ENCODE measurements at places on chromosomes 4 and X. TPM values are rescaled to one million over a fixed set of nuclear protein-coding genes. Genes with fewer than 3 reads are reported as not detected.

DNA sequence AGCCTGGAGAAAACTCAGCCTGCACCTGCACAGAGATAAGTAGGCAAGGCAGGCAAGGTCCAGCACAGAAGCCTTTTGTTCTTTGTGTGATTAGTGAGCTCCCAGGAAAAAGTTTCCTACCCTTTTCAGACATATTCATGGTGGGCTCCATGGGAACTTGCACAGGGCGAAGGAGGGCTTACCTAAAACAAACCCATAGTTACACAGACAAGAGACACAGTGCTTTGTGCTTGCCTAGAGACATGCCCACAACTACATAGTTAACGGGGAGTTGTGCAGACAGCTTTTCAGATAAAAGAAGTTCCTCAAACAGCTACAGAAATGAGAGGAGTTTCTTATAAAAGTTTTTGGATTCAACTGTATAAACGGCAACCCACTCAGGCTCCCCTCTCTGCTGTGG, 180.5 kb downstream of the GLUD2 start:
- no peak for DNase-seq

DNA sequence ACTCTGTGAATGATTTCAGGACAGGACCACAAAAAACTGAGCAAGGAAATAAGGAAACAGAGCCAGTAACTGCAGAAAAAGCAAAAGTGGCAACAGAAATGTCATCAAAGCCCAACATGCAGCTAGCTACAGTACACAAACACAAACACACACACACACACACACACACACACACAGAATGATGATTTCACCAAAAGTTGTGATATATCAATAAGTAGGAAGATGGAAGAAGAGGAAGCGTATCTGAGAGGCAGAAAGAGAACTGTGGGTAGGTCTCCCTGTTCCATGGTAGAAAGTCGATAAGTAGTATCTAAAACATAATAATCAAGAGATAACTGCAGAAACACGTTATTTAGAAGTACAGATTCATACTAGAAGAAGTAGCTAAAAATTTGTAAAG, 148.3 kb downstream of the MGST2 start:
- DNase-seq = no peak

DNA sequence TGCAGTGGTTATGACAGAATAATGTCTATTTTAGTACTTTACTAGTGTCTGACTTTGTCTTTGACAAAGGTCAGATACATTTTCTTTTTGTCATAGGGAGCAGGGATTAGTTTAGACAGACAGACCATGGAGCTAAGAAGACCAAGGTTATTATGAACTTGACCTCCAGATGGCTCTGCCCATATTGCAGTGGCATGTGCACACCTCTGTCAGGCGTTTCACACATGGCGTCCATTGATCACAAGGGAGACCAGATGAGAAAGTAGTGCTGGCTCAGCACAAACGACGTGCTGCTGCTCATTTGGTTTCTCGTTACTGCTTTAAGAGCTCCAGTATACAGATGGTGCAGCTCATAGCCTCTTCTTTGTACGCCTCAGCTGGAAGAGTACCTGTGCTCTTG, 56.3 kb upstream of the HPSE start:
- DNase-seq = no peak

DNA sequence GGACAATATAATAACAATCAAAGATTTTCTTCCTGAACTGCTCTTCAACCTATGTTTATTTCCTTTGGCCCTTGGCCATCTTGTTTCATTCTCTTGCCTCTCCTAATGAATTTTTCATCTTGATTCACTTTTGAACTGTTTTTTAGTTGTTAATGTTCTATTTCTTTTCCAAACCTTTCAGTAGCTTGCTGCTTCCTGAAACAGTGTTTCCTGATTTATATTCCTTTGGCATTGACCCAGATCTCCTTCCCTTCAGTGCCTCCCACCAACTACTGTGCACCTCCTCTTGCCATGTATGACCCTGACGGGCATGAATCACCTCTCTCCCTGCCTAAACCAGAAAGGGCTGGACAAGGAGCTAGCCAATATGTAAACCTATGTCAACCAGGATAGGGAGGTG, 25.6 kb upstream of the SPP1 start:
- no peak for DNase-seq

The SPANXB1 gene
- total RNA-seq = not detected

GRCh38 chrX:17768997-17769396, 31.7 kb downstream of the SCML1 start:
- no peak for DNase-seq

DNA sequence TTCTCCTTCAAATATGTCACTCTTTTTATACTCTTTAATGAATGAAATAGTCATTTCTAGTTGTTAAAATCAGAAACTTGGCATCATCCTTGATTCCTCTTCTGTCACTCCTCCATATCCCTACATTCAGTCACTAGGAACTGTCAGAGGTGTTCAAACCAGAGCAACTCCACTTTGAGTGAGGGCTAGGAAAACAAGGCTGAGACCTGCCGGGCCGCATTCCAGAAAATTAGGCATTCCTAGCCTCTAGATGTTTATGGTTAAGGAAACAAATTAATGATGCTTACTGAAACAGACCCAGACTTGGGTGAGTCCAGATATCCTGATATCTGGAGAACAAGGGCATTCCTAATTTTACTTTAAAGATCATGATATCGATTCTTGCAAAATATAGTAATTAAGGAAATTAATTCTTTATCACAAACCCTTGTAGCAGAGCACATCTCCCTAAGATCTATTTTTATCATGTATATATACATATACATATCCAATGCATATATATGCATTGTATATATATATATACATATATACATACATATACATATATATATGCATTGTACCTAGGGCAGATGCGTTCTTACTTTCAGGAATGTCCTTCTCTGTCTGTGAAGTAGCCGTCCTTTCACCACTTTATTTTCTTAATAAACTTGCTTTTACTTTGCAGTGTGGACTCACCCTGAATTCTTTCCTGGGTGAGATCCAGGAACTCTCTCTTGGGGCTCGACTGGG, 98.4 kb upstream of the GC start:
- DNase-seq = no peak

DNA sequence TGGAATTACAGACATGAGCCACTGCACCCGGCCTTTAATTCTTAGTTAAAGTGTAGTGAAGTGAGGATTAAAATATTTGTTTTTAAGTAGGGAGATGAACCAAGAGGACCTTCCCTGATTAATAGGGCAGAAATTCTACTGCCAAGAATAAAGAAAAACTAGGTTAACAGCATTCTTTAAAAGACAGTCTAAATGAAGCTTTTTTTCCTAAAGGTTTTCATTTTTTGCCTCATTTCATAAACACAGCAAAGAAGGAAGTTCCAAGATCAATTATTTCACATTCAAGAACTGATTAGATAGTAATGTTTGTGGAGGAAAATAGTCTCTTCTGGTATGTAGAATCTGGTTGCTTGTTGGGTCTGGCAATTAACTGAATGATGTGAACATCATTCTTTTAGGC, 112.1 kb upstream of the ARSJ start:
- no peak for DNase-seq

DNA sequence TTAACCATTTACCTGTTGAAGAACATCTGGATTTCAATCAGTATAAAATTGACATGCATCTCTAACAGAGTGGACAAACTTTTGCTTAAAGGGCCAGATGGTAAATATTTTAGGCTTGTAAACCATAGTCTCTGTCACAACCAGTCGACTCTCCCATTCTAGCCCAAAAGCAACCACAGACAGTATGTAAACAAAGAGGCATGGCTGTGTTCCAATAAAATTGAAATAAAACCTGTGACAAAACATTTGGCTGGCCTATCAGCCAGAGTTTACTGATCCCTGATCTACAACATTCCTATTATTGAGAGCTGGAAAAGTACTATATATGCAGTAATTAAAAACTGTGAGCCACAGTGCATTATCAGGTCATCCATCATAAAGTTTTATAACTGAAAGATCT, 3.2 kb downstream of the CENPC start:
- no peak for DNase-seq

The INPP4B gene
- 1.8 TPM for total RNA-seq

The ARMCX4 gene
- total RNA-seq = 2.1 TPM

GRCh38 chr4:132513491-132513890, 635.6 kb upstream of the PCDH10 start:
- no peak for DNase-seq

The ERAS gene
- not detected for total RNA-seq

GRCh38 chrX:154356596-154356995, 17.8 kb downstream of the FLNA start:
- DNase-seq = no peak

DNA sequence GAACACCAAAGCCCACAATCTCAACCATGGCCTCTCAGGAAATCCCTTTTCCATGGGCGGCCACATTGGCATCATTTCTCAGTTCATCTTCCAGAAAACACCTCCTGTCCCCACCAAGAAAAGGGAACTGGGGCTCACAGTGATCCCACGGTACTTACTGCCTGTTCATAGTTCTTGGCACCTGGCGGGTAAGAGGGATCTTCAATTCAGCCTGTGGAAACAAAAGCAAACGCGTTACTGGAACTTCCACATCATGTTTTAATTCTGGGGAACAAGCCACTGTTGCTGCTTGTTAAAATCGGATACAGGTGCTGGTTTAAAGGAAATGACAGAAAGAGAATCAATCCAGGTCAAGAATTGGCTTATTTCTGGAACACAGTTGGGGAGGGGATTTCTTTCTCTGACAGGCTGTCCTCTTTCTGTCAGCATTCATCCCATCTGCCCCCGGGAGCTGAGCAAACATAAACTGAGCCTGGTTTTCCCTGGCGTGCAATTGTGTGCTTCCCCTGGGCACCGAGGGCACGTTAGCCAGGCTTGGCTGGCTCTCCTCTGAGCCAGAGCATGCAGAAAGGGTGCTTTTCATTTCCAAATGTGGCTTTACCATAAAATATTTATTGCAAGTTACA, 16.8 kb downstream of the CLNK start:
- DNase-seq = no peak

GRCh38 chr4:152431291-152431690, 104.6 kb downstream of the FBXW7 start:
- no peak for DNase-seq

The SORBS2 gene
- 7.3 TPM for total RNA-seq

The TIGD4 gene
- total RNA-seq = 1.8 TPM

- DNase-seq = no peak
Observed at GRCh38 chrX:7950865-7951264, 23.7 kb upstream of the PNPLA4 start.

DNA sequence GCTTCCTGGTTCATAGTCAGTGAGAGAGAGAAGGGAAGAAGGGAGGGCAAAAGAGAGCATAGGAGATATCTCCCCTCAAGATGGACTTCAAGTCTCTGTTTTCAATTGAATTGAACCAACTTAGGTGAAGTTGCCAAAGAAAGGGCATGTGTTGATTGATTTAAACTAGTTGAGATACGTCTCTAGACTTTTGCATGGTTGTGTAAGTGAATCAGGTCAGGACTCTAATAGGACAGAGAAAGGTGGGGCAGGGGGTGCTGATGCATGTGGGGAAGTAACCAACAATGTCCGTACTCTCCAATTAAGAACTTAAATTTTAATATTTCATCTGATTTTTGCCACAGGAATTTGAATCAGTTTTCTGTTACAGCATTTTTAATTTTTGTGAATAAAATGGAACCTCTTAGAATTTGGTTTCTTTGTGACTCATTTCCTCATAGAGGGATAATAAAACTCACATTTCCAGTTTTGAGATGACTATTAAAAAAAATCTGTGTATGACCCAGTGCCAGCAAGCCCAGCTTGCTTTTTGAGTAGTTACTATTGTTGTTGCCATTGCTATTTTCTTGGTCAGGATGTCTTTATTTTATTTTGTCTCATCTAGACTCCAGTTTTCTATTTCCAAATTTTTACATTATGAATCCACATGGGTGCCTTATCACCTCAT, 37.3 kb downstream of the SLIT2 start:
- DNase-seq = no peak

DNA sequence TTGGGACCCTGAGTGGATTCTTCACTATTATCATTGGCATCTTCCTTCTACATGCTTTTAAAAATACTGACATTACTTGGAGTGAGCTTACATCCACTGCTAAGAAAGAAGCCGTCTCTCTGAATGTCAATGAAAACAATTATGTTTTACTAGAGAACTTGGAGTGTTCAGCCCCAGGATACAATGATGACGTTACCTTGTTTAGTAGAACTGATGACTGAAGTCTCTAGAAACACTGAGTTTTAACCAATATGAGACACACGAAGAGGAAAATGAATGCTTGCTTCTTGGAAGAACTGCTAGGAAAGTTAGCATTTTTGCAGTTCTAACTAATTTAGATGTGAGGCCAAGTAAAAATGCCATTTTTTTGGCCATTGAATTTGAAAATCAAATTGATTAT, 19.4 kb downstream of the NIPAL1 start:
- no peak for DNase-seq

DNA sequence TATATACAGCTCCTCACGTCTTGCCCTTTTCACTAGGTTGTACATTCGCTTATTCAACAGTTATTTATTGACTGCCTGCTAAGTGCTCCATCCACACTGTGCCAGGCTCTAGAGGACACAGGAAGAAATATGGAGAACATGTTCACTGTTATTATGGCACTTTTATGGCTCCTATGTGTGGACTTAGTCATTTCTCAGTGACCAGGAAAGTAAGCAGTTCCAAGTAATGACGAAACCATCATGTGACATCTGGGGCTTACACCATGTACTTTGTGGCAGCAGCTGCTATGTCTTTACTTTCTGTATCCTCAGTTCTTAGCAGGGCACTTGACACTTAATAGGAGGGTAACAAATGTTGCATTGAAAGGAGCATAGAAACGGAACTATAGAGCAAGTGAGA, 278.0 kb downstream of the ANK2 start:
- no peak for DNase-seq

The GYG2 gene
- 40.5 TPM for total RNA-seq

The ZCCHC12 gene
- 0.07 TPM for total RNA-seq

DNA sequence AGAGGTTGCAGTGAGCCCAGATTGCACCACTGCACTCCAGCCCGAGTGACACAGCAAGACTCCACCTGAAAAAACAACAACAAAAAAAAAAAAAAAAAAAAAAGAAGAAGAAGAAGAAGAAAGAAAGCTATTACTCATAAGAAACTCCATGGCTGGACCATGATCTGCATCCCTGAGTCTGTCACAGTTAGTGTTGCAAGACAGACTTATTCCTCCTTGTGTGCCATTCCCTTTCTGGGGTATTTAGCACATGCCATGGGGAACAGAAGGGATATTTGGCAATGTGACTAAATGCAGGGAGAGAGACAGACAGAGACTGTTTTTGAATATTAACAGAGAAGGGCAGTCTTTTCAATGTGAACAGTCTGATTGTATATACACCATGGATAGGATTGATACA, 16.7 kb upstream of the PDS5A start:
- no peak for DNase-seq

- peak; percentile 39 for DNase-seq
Observed at GRCh38 chrX:103157496-103158316, 57.2 kb upstream of the BEX4 start.

All from H7 (cell line).